Activated CD4-positive, alpha-beta T cell treated with anti-CD3 and anti-CD28 coated beads for 4 hours (primary cell): ENCODE measurements at places on chromosomes 7 and 10.

DNA sequence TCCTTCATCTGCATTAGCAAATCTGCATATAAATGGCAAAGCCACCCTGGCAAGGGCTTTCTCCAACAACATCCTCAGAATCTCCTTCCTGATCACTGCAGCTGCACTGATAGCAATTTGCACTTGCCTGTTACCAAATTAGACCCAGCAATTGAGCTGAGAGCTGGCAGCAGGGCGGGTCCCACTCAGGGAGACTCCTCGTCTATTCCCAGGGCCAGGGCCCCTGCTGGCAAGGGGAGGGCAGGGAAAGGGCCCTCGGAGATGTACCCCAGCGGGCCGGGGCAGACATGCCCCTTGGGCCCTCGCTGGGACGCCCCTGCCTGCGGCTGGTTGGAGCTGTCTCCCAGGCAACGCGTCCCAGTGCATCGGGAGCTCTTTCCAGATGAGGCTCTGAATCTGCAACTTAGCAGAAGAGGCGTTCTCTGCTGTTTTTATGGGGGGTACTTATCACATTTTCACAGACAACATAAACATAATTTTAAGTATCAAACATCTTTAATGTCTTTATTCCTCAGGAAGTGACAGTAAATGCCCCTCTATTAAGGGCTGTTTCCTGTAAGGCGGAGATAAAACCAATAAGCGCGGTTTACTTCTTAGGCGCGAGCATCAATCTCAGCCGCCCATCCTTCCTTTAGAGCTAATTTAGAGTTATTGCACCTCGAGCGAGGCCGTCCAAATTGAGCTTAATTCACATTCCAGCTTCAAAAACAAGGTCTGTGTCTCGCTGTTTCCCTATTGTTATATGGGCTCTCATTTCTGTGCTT lies 249.0 kb upstream of the PPP2R2D start:
- DNase-seq = no peak

DNA sequence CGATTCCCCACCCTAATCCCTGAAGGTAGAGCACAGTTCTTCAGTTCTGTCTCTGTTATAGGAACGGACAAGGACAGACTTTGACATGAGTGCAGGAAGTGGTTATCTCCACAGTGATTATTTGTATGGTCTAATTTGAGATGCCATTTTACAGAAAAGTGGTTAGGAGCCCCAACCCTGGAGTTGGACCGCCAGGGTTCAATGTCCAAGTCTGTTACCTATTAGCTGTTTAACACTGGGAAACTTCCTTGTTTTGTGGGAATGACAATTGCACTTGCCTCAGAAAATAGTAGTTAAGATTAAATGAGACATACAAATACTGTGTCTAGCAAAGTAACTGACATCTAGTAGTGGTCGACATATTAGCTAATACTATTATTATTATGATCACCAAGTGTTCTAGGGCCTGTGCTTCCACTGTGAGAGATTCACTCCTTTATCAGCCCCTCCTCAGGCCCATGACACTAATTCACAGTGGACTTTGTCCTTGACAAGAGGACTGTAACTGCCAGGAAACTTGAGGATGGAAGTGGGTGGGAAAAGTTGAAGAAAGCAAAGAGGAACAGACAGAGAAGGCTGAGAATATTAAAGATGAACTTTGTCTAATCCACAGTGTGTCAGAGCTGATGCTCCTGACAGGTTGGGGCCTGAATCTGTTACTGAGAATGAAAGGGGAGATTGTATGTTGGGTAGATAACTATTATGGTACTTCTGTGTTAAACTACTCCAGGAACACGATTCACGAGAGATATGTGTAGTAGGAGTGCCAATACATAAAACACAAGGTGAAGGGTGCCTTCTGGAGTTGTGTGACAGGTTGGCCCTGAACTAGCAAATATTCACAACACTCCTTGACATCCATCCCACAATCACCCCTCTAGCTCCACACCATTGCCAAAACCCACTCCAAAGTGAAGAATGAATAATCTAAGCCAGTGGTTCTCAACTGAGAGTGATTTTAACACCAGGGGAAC lies 66.4 kb downstream of the TAC1 start:
- DNase-seq = no peak

GRCh38 chr7:32216759-32217158 lies 146.6 kb upstream of the PDE1C start:
- no peak for DNase-seq

DNA sequence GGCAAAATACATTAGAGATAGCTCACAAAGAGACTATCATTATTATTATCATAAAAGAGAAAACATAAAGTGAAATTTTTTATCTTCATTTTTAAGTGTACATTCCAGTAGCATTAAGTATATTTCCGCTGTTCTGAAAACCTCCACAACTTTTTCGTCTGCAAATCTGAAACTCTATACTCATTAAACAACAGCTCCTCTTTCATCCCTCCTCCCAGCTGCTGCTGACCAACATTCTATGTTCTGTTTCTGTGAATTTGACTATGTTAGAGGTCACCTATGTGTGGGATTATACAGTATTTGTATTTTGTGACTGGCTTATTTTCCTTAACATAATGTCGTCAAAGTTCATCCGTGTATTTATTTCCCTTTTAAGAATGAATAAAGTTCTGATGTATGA lies 429.3 kb upstream of the TPK1 start:
- DNase-seq = no peak

DNA sequence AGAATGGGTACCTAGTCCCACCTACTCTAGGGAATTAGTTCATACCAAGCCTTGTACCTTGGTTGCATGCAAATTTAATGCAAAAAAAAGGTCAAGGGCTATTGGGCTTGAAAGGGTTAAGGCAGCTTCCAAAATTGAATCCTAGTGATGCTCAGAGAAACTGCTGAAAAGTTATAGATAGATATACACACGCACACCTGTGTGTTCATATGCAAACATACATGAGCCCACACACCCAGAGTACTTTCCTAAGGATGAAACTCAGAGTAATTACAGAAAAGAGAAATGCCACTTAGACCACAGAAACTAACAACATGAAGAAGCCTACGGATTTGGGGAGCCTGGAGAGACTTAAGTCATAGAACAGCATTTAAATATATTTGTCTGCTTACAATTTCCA lies 1.5 kb downstream of the SLC25A13 start:
- no peak for DNase-seq
